ENCODE measurements at places on chromosomes 6 and 20.

DNA sequence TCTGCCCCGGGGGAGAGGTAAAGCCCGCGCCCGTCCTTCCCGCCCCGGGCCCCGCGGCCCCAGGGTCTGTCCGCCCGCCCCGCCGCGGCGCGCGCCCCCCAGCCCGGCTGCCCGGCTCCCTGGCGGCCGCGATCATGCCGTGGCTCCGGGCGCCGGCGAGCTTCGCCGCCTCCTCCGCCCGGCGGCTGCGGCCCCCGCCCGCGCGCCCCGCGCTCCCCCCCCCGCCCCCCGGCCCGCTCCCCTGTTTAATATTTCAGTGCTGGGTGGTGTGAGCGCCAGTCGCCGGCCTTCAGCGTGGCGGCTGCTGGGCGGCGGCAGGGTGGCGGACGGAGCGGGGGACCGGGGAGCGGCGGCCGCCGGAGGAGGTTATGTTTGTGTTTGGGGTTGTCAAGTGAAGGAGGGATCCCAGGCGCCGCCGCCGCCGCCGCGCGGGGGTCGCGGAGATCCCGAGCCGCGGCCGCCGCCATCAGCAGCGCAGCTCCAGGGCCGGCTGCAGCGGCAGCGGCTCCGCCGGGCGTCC lies at the start of gene HIVEP1:
Gene HIVEP1 (plus strand): TSS at position 275 of the 520 bp plus-strand sequence. CDS start 3,317 bp downstream, outside the sequence.
- DNase-seq, result no peak

DNA sequence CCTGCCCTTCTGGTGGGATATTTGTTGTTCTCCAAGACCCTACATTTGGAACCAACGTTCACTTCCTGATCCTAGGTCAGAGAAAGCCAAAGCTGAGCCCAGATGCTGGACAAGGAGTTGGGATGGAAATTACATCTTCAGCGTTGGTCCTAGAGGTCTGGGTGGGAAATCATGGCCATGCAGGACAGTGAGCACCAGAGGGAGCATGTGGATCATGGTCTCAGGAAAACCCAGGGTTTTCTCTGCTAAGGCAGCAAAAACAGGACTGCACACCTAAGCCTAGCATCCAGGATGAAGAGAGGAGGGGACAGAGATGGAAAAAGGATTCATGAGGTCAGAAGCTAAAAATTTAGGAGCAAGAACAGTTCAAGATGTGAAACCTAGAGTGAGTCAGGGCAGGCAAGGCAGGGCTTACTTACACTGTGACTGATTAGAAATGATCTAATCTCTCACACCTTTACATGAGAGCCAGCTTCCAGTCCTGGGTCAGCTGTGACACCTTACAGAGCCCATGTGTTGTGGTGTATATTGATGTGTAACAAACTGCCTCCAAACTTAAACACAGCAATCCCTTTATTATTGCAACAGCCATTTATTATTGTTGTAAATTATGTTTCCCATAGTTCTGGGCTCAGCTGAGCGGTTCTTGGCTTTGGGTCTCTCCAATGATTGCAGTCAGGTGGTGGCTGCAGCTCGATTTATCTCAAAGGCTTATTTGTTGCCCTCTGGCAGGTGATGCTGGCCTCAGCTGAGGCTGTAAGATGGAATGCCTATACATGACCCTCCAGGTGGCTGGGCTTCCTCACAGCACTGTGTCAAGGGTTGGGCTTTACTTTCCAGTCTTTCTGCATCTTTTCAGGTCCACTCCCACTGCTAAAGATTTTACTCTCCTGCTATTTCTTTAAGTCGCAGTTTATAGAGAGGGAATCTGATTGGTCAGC lies 6.5 kb downstream of the C20orf202 start:
- no peak for DNase-seq

DNA sequence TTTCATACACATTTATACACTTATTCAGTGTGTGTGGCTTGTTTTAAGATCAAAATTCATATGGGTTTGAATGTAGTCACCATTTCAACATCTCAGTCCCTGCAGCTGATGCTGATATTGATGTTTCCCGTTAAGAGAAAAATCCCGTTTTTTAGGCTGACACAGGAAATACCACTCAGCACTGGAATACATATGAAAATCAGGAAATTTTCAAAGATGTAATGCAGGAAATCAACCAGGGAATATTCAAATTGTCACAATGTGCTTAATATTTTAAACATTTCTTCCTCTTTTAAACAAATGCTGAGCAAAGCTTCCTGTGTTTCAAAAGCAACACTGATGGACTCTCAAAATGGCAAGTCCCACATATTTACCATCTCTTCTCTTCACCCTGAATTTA lies 94.5 kb upstream of the MARCKS start:
- DNase-seq, result no peak

GRCh38 chr20:33007376-33008335 lies at the start of gene BPIFB2:
Gene BPIFB2, plus strand, starts transcription at chr20:33007704. Its CDS starts 871 bp downstream, at chr20:33008575.
- no peak for DNase-seq

DNA sequence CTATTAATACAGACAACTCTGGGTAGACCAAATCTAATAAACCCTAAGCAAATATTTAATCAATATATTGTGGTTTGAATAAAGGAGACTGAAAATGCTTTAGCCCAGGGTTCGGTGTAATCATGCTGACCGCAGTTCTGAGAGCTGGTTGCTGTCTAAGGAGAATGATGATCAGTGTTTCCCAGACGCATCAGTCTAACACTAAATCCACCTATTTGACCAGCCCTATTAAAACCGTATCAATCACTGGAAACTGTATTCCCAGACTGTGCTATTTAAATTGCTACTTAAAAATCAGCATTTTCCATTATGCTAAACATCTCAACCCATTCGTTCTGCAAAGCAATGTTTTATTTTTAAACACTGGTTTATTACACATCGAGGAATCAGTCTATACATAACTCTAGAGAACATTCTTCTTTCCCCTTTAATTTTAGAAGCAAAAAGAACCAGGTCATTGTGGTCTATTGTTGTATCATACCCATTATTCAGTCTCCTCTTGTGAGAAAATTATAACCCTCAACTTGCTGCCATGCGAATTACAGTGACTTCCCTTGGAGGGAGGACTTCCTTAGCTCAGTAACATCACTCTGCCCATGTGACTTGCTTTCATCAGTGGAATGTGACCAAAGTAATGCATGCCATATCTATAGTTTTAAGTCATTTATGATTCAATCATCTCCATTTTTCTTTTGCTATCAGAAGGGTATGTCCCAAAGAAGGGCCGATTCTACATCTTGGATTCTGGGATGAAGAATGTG lies 515.2 kb upstream of the JAG1 start:
- no peak for DNase-seq

DNA sequence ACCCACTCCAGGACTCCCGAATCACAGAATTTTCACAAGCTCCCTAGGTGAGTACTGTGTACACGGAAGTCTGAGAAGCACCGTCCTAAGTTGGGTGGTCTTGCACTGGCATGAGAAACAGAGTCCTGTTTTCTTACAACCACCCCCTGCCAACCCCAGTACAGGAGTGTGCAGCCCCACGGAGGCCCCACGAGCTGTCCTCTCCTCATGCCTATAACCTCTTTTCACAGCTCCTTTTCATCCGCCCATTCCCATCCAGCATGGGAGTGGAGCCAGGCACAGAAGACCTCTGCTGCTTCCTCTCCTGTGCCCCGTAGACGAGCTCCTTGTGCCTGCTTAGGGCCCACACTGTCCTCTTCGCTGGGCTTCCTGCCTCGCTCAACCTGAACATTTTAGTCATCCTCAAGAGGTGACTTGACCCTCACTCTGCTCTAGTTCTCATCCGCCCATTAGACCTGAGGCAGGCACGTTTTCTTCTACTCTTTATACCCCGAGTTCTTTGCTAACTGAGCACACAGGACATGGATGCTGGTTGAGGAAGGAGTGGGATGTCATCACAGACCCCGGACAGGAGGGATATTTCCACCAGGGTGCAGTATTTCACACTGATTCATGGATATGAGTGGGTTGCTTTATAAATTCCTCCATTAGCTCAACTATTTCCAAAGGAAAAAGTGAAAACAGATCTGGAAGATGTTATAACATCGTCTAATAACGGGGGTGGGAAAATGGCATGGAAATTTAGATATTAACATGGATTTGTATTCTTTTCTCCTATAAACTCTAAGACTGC lies 160.5 kb downstream of the TTLL2 start:
- DNase-seq, result no peak

DNA sequence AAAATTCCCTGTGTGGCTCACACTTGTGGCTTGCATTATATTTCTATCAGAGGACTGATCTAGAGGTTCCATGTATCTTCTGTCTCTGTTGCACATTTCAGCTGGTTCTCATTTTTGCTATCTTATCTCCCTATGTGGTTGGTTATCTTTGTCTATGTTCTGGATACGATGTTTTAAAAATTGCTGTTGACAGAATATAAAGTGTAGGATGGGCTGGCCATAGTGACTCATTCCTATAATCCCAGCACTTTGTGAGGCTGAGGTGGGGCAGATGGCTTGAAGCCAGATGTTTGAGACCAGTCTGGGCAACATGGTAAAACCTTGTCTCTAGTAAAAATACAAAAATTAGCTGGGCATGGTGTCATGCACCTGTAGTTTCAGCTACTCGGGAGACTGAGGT lies 9.9 kb upstream of the ULBP3 start:
- no peak for DNase-seq

DNA sequence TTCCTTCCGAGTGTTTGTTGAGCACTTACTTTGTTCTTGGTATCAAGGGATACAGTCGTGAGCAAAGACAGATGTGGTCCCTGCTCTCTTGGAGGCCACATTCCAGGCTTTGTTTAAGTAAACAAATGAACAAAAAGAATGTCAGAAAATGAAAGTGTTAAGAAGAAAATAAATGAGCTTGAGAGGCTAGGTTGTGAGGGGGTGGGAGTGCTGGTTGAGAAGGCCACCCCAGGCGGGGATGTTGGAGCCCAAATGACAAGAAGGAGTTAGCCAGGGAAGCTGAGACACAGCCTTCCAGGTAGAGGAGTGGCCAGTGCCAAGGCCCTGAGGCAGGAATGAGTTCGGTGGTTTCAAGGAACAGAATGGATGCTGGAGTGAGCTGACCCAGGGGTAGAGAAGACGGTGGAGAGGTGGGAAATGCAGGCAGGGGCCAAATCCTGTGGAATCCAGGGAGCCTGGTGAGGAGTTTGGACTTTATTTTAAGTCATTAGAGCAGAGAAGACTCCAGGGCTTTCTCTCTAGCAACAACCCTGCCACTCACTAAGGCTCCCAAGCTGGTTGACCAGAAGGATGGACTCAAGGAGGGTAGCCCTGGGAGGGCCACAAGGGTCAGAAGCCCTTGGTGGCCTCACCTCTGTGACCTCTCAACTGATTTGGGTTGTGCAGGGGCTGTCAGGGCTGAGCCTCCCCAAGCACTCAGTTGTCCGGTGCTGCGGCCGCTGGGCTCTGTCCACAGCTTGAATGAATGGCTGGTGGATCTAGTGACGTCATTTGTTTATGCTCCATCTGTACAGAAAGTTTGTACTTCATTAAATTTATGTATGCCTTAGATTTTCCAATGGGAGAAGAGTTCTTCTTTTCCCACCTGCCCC lies 66.0 kb upstream of the STX16 start:
- DNase-seq, result no peak

GRCh38 chr6:159404296-159404695 lies 235.1 kb downstream of the FNDC1 start:
- no peak for DNase-seq

GRCh38 chr20:14415467-14415866 lies 78.1 kb upstream of the FLRT3 start:
- DNase-seq, result no peak

GRCh38 chr20:9145142-9145541 lies 76.3 kb downstream of the PLCB4 start:
- DNase-seq, result no peak

DNA sequence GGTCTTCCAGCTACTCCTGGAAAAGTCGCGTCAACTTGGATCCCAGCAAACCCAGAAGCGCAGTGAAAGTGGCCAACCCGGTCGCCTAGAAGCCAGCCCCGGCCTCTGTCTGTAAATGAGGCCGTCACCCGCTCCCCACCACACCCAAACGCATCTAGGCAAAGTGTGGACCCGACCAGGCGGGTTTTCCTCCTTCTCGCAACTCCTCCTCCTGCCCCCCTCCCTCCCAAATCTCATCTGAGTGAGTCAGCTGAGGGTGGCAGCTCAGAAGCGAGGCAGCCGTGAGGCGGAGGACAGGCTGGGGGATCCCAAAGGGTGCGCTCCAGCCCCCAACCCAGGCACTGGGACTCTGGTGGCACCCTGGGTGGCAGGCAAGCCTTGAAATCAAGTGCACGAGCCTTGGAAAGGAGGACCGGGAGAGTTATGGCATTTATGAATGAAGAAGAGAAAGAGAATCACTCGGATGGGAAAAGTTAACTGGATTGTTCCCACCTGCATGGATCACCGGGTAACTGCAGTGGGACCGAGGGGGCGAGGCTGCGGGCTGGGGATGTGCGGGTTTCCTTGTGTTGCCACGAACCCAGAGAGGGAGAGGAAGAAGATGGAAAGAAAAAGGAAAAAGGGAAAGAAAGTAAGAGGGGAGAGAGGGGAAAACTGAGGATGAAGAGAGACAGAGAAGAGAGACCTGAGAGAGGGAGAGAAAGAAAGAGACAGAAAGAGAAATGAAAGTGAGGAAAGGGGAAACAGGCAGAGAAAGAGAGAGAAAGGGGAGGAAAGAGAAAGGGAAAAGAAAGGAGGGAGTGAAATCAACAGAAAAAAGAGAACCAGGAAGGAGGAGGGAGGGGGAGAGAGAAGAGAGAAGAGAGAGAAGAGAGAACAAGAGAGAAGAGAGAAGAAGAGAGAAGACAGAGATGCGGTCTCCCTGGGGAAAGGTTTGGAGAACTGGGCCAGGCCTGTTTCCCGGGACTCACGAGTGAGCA lies at the start of gene APCDD1L:
Gene APCDD1L (minus strand): TSS at position 167 of the 980 bp plus-strand sequence. CDS start 692 bp downstream, outside the sequence.
- no peak for DNase-seq

DNA sequence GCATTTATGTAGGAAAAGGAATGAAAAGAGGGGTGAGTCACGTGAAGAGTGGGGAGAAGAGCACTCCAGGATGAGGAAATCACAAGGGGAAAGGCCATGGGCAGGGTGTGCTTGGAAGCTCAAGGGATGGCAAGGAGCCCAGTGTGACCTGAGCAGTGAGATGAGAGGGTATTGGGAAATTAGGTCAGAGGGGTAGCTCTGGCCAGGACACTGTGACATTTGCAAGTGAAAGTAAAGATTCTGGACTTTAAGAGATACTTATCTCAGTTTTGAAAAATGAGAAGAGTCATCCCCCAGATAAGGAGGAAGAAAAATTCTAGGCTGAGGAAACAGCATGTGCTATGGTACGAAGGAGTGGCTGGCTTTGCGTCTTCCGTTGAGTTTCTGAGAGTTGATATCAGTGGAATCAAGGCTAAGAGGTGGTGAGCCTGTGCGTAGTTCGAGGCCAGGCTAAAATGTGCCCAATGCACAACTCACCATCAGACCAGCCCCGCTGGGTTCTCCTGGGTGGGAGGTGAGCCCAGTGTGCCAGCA lies 79.9 kb downstream of the GCLC start:
- no peak for DNase-seq

- no peak for DNase-seq
Measured at GRCh38 chr6:98136333-98136732, 698.0 kb upstream of the POU3F2 start.

- DNase-seq, result no peak
Measured at GRCh38 chr6:68677058-68677457, 42.0 kb downstream of the ADGRB3 start.

GRCh38 chr6:39189915-39190544 lies 39.2 kb downstream of the KCNK5 start:
- peak; percentile 7 for DNase-seq

- no peak for DNase-seq
Measured at GRCh38 chr6:152721956-152722355, 24.3 kb downstream of the MYCT1 start.

GRCh38 chr6:109052852-109053251 lies 41.8 kb downstream of the SESN1 start:
- DNase-seq, result no peak
